GF-D8 (cell line): ENCODE measurements at places on chromosomes 4 and X.

GRCh38 chr4:145760961-145761929, 81.3 kb downstream of the C4orf51 start:
- no peak for DNase-seq

DNA sequence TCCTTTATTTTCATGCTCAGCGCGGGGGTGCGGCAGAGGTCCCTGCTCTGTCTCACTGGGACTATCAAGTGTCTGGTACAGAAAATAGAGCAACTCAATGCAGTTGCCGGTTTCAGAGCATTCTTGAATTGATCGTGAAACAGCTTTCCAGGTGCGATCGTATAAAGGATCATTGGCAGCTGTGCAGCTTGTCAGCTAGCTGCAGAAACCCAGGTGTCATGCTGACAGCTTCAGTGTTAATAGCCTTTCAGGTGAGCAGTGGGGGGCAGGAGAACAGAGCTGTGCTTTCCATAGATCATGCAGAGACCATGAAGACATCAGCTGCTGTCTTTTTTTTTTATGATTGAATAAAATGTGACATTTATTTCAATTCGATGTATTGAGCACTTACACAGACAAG, 583.9 kb downstream of the NLGN4X start:
- DNase-seq, result no peak

DNA sequence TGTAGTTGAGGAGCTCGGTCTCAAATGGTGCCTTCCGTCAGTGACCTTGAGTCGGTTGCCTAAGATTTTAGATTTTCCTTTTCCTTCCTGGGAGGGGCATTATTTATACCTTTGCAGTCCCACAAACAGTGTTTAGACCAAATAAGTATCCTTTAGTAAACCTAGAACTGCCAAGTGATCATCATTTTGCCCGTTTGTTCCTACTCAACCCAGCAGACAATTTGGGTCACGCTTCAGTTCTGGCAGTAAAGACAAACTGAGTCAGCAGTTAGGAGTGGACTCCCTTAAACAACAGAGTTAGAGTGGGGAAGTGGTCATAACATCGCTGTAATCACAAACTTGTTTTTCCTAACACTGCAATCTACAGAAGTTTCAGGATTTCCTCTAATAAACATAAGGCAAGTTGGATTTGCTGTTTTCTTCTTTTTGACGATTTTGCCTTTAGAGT, 777 bp upstream of the WDFY3 start:
- DNase-seq, result no peak

DNA sequence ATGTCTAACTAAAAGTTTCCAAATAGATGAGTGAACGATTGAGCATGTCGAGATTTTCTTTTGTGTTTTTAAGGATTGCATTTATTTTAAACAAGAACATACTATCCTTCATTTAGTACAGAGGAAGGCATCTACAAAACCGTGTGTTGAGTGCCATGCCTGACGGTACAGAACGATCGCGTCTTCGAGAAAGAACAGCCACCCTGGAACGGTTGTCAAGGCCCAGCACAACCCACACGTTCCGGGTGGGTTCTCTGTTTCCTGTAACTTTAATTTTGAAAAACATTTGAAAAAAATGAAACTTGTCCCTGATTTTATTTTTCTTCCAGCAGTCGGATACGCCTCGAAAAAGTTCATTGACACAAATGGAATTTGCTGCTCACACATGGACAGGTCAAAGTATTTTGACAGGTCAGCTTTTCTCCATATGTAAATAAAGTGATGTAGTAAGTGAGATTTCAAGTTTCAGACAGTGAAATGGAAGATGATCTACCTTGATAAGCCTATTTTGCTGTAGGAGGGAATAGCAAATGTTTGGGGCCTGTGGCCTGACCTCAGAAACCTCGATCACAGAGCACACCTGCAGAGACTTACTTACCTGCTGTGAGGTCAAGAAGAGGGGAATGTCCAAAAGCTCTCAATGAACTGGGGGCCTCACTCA, 24.4 kb upstream of the CYP4V2 start:
- DNase-seq, result no peak

GRCh38 chr4:64880557-64880956, 471.3 kb upstream of the TECRL start:
- no peak for DNase-seq

GRCh38 chr4:74189331-74190043, 31.6 kb downstream of the MTHFD2L start:
- DNase-seq, result no peak

DNA sequence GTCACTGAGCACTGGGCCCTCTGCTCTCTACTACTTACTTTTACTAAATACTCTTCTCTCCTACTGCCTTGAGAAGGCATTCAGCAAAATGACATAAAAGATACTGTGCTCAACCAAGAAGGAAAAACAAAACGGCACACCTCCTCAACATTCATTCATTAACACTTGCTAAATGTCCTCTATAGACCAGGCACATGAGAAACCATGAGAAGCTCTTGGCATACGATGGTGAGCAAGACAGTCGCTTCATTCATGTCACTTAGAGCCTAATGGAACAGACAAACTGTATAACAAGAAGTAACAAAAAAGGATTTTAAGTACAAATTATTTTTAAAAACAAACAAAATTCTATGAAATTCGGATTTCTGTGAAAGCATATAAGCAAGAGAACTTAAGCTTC, 38.7 kb downstream of the COL25A1 start:
- no peak for DNase-seq

DNA sequence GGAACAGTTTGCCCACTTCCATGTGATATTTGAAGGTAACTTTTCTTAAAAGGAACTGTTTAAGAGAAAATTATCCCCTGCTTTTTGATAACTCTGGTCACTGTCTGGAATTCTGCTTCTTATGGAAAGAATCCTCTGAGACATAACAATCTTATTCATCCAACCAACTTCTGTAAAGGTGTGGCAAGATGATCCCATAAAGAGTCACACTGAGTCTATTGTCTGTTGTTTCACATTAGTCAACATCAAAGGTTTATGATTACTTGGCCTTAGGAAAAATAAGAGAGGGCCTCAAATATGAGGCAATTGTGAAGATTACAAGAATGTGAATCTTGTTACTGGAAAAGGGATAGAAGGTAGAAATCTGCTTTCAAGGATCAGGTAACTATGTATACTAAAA, 88.0 kb upstream of the MAGEB18 start:
- no peak for DNase-seq

DNA sequence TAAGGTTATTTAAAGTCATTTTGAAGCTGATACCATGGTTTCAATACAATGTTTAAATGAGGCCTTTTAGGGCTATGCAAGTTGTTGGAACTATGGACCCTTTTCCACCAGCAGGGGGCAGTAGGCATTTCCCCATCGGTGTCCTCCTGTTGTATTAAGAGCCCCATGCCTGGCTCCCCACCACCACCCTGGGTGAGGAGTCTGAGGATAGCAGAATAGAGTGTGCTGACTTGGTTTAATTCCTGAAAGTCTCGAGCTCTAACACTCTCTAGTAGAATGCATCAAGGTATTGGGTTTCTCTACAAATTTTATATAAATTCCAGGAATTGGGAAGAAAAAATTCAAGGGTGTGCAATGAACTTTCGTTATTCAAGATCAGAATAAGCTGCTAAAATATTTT, 234.8 kb upstream of the JADE1 start:
- DNase-seq, result no peak

DNA sequence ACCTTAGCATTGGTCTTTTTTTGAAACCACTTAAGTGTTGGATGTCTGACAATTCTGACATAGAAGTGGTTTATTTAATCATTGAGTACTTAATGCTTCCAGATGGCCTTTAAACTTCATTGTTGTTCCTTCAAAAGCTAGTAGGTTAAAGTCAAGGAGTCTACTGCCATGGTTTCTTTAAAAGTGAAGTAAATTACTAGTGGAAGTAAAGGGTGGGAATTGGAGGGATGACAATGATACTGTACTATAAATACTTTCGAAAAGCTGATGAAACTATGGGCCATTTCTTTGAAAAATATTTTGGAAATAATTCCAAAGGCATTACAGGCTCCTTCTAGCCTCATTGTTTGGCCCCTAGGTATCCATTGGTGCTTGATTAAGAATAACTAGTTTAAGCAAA, 51.9 kb downstream of the ATP10D start:
- DNase-seq, result no peak

GRCh38 chrX:72272868-72273267, 4.2 kb downstream of the RPS4X start:
- no peak for DNase-seq
